ENCODE measurements at places on chromosomes 16 and 17.
A peak's percentile ranks its signal among the peaks of the same experiment; 100 is the strongest.

DNA sequence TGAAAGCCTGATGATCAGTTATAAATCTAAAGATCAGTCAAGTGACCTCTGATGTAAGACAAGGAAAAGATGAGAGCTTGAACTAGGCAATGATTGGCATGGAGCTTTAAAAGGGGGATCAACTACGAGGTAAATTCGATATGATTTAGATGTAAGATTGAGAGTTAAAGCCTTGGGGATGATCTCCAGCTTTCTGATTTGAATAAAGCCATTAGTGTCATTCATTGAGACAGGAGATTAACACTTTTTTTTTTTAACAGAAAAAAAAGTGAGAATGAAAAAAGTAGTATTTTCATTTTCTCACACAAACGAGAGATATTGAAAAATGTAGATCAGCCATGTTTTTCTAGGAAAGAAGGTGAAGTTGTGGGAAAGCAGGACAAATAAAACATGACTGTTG, 225.4 kb downstream of the CNTNAP4 start:
- H3K27me3 ChIP-seq: no peaks in the 10 kb centered on the region
- H3K4me3 ChIP-seq: no peak overlapping the region
- H3K36me3 ChIP-seq: no peaks in the 10 kb centered on the region
- DNase-seq: no peak
- H3K27ac ChIP-seq: no peak overlapping the region

DNA sequence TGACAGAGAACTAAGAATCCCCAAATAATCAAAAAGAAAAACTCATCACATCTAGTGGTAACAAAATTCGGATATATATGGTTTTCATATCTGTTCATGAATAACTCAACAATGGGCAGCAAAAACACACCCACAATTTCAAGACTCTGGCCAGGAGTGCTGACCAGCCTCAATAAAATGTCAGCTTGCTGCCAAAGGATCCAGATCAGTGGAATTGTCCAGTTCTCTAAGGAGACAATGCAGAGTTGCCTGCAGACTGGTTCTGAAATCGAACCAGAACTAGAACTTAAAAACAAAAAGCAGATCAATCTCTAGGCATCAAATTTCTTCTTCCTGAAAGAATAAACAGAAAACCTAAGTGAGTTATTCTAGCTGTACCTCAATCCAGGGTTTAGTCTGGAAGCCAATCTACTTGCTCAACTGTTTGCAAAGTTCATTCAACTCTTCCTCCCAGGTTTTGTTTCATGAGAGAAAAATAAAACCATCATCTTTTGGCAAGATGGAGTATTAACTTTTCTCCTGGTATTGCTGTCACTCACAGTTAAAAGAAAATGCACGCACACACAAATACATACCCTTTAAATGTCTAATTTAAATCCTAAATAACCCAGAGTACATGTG, 61.0 kb downstream of the CFDP1 start:
- H3K27me3 ChIP-seq: no peaks in the 10 kb centered on the region
- no peaks in the 10 kb centered on the region for H3K36me3 ChIP-seq
- no peak overlapping the region for H3K4me3 ChIP-seq
- H3K4me1 ChIP-seq: peaks cover 11% of the 10 kb centered on the region
- DNase-seq: no peak

GRCh38 chr17:76451506-76451905, 1.4 kb downstream of the UBE2O start:
- H3K27me3 ChIP-seq: no peaks in the 10 kb centered on the region
- no peak overlapping the region for H3K4me3 ChIP-seq
- H3K36me3 ChIP-seq: no peaks in the 10 kb centered on the region
- peaks cover 38% of the 10 kb centered on the region for H3K4me1 ChIP-seq
- no peak for DNase-seq
- no peak overlapping the region for H3K27ac ChIP-seq

DNA sequence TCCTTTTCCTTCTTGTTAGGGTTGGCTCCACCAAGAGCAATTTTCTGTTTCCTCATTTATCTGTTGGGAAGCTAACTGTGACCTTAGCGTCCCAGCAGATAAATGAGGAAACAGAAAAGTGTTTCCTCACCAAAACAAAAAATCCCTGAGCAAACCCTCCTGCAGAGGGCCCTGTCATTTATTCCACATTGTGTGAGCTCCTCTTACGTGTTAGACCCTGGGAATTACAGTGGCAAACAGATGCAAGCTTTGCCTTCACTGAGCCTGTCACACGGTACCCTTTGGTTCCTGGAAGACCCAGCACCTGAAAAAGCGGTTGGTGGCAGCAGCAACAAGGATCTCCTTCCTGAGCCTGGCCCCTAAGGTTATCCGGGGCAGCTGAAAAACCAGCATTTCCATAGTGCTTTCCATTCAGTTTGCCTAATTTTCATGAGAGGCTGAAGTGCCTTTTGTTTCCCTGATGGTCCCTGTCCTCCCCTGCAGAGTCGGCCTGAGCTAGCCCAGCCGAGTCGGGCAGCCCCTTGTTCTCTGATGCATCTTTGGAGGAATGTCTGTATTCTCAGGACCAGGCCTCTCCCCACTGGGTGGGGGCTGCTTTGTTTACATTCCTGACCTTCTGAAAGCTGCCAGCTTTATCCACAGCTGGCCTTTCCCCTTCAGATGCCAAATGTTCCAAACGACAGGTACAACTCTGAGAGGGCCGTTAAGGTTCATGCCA, 34.7 kb downstream of the YPEL2 start:
- no peaks in the 10 kb centered on the region for H3K27me3 ChIP-seq
- H3K4me3 ChIP-seq: no peak overlapping the region
- H3K36me3 ChIP-seq: no peaks in the 10 kb centered on the region

DNA sequence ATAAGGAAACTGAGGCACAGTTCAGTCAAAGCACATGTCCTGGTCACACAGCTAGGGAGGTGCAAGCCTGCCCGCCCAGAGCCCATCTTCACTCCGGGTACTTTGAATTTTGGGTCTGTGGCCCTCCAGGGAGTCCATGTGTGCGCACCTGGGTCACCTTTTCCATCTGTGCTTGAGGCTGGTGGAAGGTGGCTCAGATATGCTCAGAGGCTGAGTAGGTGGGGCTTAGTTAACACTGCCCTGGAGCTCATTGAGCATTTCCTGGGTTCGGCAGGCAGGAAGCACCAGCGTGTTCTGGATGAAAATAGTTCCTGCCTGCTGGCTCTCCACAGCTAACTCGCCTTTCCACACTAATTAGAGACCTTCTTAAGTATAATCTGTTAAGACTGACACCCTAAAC, 19.2 kb downstream of the FAM234A start:
- no peak for DNase-seq
- H3K4me3 ChIP-seq: no peak overlapping the region
- H3K27ac ChIP-seq: no peak overlapping the region

DNA sequence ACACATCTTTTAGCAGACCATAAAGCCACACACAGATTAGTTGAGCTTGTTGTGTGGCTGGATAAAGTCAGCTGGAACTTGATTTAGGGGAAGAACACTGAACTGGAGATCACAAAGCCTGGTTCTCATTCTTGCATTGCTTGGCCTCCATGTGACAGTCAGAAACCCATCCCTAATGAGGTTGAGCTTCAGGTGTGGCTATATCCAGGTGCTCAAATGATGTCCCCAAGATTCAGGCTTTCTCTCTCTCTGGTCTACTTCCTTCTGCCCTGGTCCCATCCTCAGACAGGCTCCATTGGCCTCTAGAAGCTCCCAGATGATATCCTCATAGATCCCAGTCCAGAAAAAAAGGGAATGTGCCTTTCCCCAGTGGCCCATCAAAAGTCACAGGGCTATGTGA, 9.6 kb upstream of the BRD7 start:
- H3K4me3 ChIP-seq: no peak overlapping the region
- H3K27ac ChIP-seq: no peak overlapping the region
- no peaks in the 10 kb centered on the region for H3K27me3 ChIP-seq
- no peak for DNase-seq

- no peak overlapping the region for H3K4me3 ChIP-seq
- no peaks in the 10 kb centered on the region for H3K36me3 ChIP-seq
- no peaks in the 10 kb centered on the region for H3K27me3 ChIP-seq
- no peak overlapping the region for H3K27ac ChIP-seq
- DNase-seq: no peak
Observed at GRCh38 chr16:17544785-17545184, 74.0 kb upstream of the XYLT1 start.

DNA sequence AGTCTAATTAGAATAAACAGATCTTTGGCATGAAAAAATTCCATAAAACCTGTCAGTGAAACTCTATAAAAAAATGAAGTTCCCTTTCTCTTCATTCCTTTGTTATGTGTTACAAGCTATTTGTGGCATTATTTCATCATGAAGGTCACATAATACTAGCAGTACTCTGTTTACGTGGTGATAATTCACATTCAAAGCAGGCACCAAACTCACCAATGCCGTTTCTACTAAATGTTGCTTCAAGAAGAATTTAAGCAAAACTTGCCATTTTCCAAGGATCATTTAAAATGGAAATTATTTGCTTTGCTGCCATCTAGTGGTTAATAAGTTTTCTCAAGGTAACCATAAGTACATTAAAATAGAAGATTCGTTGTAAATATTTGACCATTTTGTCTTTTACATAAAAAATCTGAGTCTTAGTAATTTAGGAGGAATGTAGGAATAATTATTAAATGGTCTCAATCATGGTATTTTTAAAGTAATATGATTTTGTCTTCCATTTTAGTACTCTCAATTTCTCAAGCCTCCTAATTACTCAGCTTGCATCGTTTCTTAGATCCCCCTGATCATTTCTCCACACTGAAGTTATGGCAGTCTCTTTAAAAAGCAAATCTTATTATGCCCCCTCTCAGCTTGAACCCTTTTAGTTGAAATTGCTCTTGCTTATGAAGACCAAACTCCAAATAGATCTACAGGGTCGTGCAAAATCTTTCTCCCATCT, 80.8 kb downstream of the OMG start:
- no peaks in the 10 kb centered on the region for H3K4me1 ChIP-seq
- H3K27me3 ChIP-seq: no peaks in the 10 kb centered on the region
- no peaks in the 10 kb centered on the region for H3K36me3 ChIP-seq
- no peak overlapping the region for H3K27ac ChIP-seq
- no peak overlapping the region for H3K4me3 ChIP-seq

- no peaks in the 10 kb centered on the region for H3K27me3 ChIP-seq
- no peak overlapping the region for H3K27ac ChIP-seq
- no peak for DNase-seq
Observed at GRCh38 chr17:8740486-8740885, 4.2 kb downstream of the CCDC42 start.

GRCh38 chr17:78381601-78382232, 3.3 kb downstream of the PGS1 start:
- no peaks in the 10 kb centered on the region for H3K27me3 ChIP-seq
- peaks cover 56% of the 10 kb centered on the region for H3K4me1 ChIP-seq
- no peak for DNase-seq
- no peaks in the 10 kb centered on the region for H3K36me3 ChIP-seq

GRCh38 chr17:3695129-3695722, 729 bp downstream of the P2RX5 start:
- H3K36me3 ChIP-seq: no peaks in the 10 kb centered on the region
- no peak overlapping the region for H3K27ac ChIP-seq
- no peak for DNase-seq
- peak overlapping the region; percentile 50 for H3K4me3 ChIP-seq

- H3K27ac ChIP-seq: peak overlapping the region; percentile 74
- no peaks in the 10 kb centered on the region for H3K27me3 ChIP-seq
- peak; percentile 90 for DNase-seq
- peaks cover 62% of the 10 kb centered on the region for H3K4me1 ChIP-seq
Observed at GRCh38 chr16:81707411-81708265, 71.5 kb upstream of the PLCG2 start.

DNA sequence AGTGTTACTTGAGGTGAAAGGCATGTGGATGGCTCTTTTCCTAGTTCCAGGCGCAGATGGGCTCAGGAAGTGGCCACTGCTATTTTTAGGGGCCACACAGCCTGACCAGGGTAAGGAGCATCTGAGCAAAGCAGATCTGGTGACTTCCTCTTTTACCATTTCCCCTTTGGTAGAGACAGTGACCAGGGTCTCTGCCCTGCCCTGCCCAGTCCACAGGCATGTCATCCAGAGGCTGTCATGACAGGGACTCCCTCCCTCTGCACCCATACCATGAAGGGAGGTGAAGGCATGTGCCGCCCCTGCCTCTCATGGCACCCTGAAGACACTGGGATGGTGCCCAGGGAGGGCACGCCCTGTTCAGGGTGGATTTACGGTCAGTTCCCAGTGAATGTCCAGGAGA, 2.2 kb downstream of the PLA2G15 start:
- H3K27ac ChIP-seq: peak overlapping the region; percentile 38
- H3K27me3 ChIP-seq: no peaks in the 10 kb centered on the region
- DNase-seq: no peak
- H3K36me3 ChIP-seq: no peaks in the 10 kb centered on the region
- peaks cover 32% of the 10 kb centered on the region for H3K4me1 ChIP-seq

GRCh38 chr17:15464231-15464985, 3.0 kb downstream of the CDRT4 start:
- DNase-seq: no peak
- H3K36me3 ChIP-seq: no peaks in the 10 kb centered on the region
- no peak overlapping the region for H3K4me3 ChIP-seq
- no peaks in the 10 kb centered on the region for H3K27me3 ChIP-seq

DNA sequence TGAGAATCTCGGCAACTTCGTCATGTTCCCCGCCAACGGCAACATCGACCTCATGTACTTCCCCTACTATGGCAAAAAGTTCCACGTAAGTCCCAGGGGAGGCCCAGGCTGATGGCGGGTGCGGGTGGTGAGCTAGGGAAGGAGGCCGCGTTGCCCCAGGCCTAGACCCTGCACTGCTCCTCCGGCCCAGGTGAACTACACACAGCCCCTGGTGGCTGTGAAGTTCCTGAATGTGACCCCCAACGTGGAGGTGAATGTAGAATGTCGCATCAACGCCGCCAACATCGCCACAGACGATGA, 4.8 kb downstream of the ATP1B2 start:
- H3K4me3 ChIP-seq: no peak overlapping the region
- H3K27ac ChIP-seq: no peak overlapping the region
- peaks cover 28% of the 10 kb centered on the region for H3K4me1 ChIP-seq

- DNase-seq: no peak
- H3K36me3 ChIP-seq: peaks cover 27% of the 10 kb centered on the region
- H3K27me3 ChIP-seq: no peaks in the 10 kb centered on the region
Observed at GRCh38 chr17:3621146-3621720, 12.0 kb upstream of the TRPV1 start.

- H3K27ac ChIP-seq: peak overlapping the region; percentile 87
- H3K27me3 ChIP-seq: no peaks in the 10 kb centered on the region
- H3K4me1 ChIP-seq: peaks cover 56% of the 10 kb centered on the region
- peak overlapping the region; percentile 79 for H3K4me3 ChIP-seq
Observed at GRCh38 chr16:70437017-70437581, 1.8 kb downstream of the ST3GAL2 start.

- H3K27me3 ChIP-seq: peaks cover 14% of the 10 kb centered on the region
- H3K4me3 ChIP-seq: no peak overlapping the region
- H3K27ac ChIP-seq: peak overlapping the region; percentile 100
- H3K4me1 ChIP-seq: peaks cover 60% of the 10 kb centered on the region
- peak; percentile 89 for DNase-seq
Observed at GRCh38 chr16:86492961-86493629, 17.2 kb upstream of the FOXF1 start.

DNA sequence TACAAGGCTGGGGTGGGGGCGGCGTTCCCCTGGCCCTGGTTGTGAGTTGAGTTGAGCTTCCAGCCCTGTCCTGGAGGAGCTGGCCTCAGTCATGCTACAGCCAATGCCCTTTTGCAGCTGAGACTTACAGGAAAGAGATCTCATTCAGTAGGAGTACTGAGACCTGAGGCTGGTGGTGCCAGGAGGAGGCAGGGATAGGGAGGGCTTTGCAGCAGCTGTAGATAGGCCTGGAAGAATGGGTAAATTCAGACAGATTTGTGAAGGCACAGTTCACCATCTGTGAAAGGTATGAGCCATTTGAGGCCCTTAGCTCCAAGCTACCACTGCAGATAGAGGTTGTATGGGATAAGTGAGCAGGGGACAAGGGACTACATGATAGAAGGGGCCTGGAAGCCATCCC, 5.6 kb downstream of the STX4 start:
- H3K36me3 ChIP-seq: peaks cover 32% of the 10 kb centered on the region
- peaks cover 22% of the 10 kb centered on the region for H3K4me1 ChIP-seq
- H3K4me3 ChIP-seq: no peak overlapping the region

GRCh38 chr16:1770328-1771187, 785 bp downstream of the NME3 start:
- peak; percentile 92 for DNase-seq
- no peaks in the 10 kb centered on the region for H3K27me3 ChIP-seq
